ENCODE measurements at places on chromosomes 2 and 18. TPM values are rescaled to one million over a fixed set of nuclear protein-coding genes. Genes with fewer than 3 reads are reported as not detected.

KLHL41 gene
- total RNA-seq: 0.38 TPM

SCYGR4 gene
- total RNA-seq: not detected

TSPYL6 gene
- not detected for total RNA-seq

AOX1 gene
- total RNA-seq: 96.4 TPM

DYNAP gene
- total RNA-seq: not detected

MPPE1 gene
- total RNA-seq: 23.6 TPM

FSIP2 gene
- under 0.01 TPM for total RNA-seq

CNRIP1 gene
- 16.9 TPM for total RNA-seq

EFEMP1 gene
- 2,583 TPM for total RNA-seq

RPRM gene
- not detected for total RNA-seq

ANO7 gene
- total RNA-seq: 0.85 TPM

OST4 gene
- total RNA-seq: 560 TPM

NTSR2 gene
- not detected for total RNA-seq

TNFAIP6 gene
- total RNA-seq: 69.3 TPM

MC4R gene
- total RNA-seq: under 0.01 TPM

MZT2B gene
- total RNA-seq: 186 TPM

MRO gene
- under 0.01 TPM for total RNA-seq

RFX8 gene
- 6.7 TPM for total RNA-seq

TMEM178A gene
- 1.1 TPM for total RNA-seq

MPP4 gene
- total RNA-seq: 9.8 TPM

ALLC gene
- total RNA-seq: under 0.01 TPM

PHOSPHO2 gene
- 2.8 TPM for total RNA-seq

SNED1 gene
- total RNA-seq: 4.6 TPM

ASXL3 gene
- 1.1 TPM for total RNA-seq

CPLX4 gene
- total RNA-seq: not detected

CIB4 gene
- not detected for total RNA-seq

PER2 gene
- total RNA-seq: 1.3 TPM

LOXHD1 gene
- total RNA-seq: not detected

TUBB8B gene
- not detected for total RNA-seq

SLC19A3 gene
- total RNA-seq: 0.19 TPM

LANCL1 gene
- 58.9 TPM for total RNA-seq

PLGLB2 gene
- 0.38 TPM for total RNA-seq

MALL gene
- total RNA-seq: 6.7 TPM

SPRED2 gene
- 17.4 TPM for total RNA-seq

KYNU gene
- total RNA-seq: 2.8 TPM
